ENCODE measurements at places on chromosomes 11 and 22.

DNA sequence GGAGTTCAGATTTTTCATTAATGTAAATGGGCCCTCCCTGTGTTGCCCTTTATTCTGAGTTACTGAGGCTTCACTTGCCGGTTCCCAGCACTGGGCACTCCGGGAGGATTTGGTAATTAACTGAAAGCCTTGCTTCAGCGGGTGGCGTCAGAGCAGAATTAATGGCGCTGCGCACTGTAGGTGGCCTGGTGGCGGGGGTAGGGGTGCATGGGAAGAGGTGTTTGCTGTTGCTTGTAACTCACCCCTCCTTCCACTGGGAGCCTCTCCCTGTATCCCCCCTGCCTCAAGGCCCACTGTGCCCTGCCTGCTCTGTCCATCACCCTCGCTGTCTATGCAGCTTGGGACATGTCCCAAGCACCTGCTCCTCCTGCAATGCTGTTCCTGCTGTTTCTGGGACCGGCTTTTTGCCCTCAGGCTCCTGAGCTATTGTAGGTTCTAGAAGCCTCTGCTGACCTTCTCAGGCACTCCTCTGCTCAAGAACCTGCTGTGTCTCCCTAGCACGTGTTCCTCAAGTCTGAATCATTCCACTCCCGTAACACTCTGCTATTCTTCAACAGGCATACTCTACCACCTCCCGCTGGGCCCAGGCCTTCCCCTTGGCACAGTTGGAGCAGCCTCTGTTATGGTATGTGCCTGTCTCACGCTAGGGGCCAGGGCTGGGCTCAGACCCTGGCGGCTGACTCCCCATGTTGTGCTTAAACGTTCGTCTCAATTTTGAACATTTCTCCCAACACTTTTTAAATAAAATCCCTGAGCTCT, 24.4 kb downstream of the ARHGAP8 start:
- no peak for DNase-seq

DNA sequence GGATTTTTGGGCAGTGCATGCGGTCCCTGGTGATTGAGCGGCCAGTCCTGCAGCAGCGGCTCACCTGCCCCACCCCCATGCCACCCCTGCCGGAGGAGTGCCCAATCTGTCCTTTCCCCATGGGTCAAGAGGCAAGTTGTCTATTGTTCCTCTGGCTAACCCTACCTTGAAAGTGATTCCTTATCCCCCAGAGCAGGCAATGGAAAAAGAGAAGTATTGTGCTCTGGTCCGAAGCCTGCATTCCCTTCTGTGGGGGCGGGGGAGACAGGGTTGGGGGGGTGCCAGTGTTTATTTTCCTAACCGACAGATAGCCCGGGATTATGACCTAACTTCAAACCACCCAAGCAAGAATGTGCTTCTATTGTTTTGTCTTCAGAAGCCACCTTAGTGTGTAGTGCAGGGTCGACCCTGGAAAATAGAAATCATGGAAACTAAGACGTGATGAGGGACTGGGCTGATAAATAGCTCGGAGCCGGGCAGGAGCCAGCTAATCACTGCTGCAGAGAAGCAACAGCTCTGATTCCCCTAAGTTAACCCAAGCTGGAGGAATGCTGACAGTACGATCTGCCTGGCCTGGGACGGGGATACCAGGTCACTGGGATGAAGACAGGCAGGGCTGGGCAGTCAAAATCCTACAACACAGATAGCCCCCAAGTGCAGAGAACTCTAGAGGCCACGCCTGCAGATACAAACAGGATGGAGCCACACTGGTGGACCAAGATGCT, 38.7 kb upstream of the ATXN10 start:
- no peak for DNase-seq

DNA sequence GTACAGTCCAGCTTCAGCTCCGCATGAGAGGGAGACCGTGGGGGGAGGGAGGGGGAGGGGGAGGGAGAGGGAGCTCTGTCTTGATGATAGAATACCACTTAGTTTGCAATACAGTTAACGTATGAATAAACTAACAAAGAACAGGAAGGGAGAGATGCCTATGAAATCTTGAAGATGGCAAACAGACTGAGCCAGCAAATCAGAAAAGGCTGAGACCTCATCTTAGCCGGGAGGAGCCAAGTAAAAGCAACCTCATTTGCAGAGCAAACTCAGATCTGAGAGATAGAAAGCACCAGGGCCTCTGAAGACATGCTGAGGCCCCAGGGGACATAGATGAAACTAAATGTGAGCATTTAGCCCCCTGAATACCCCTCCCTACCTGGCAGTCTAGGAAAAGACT, 23.0 kb downstream of the APLP2 start:
- no peak for DNase-seq

- no peak for DNase-seq
Measured at GRCh38 chr11:2991452-2992233, 486 bp downstream of the NAP1L4 start.

GRCh38 chr22:28951530-28951929, 68.2 kb downstream of the ZNRF3 start:
- no peak for DNase-seq

DNA sequence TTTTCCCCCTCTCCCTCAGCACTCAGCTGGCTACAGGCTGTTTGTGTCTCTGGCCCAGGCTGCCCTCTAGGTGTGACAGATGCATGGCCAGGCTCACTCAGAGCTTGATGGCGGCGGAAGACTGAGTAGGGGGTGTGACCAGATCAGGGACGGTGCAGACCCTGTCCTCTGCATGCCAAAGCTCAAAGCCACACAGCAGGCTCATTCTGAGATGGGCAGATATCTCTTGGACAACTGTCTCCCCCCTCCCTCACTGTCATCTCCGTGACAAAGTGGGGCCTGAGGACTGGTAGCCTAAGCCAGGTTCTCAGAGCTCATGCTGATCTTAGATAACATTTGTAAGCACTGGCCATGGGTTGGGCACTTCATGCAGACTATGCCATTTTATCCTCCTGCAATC, 231.3 kb downstream of the DSCAML1 start:
- no peak for DNase-seq

- DNase-seq = no peak
Measured at GRCh38 chr11:44725757-44726282, 942 bp upstream of the TSPAN18 start.

GRCh38 chr11:77558380-77558779, 31.4 kb upstream of the AQP11 start:
- no peak for DNase-seq

DNA sequence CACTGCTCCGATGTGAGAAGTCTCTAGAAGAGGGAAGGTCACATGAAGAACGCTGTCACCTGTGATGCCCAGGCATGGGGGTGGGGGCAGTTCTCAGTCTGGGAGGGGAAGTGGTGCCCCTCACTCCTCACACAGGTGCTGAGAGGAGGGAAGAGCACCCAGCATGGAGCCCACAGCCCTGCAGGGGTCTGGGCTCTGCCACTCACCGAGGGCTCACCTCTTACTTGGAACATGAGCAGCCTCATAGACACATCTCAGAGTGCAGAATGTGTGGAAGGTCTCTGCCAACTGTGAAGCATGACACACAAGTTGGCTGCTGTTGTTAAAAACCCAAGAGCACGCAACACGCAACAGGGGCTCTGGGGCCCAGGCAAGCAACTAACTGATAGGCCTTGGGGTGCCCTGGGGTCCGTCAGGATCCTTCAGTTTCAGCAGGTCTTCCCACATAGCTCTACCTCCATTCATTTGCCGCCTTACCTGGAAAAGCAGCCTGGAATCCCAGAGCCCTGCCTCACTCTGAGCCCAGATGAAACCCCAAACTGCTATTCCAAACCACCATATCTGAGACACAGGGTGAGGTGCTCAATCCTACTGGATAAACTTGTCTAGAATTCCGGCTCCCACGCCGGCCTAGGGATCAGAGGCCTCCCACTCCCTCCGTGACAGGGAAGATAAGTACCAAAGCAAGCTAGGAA, 17.5 kb upstream of the TMPRSS4 start:
- no peak for DNase-seq

GRCh38 chr11:68461575-68461917, 994 bp downstream of the PPP6R3 start:
- DNase-seq = no peak

DNA sequence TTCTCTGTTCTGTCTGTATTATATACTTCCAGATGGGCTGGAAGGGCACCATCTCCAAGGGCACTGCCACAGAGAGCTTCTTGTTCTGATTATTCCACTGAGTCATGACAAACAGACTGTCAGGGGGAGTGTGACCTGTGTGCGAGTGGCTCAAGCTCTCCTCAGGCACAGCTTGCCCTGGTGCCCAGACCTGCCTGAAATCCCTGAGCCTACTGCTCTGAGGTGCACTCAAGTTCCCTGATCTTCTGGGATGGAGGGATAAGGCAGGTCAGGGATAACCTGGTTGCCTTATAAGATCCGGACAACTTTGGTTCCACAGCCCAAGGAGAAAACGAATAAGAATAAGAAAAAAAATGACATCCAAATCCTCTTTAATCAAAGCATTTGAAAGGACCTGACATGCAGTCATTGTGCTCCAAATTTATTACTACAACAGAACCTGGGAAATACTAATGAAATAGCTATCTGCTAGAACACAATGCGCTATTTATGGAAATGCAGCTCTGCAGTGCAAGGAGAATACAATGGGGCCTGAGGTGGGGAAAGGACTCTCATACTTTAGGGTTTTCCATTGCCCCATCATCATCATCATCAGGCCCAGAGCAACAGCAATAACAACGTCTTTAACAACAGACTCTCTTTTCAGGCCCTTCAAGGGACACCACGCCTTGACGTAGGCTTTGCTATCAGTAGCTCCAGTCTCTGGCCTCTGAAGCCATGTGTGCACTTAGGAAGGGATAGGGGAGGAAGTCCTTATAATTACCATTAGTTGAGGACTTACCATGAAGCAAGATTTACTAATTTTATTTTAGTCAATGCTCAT, 217.1 kb upstream of the KIRREL3 start:
- DNase-seq = no peak

DNA sequence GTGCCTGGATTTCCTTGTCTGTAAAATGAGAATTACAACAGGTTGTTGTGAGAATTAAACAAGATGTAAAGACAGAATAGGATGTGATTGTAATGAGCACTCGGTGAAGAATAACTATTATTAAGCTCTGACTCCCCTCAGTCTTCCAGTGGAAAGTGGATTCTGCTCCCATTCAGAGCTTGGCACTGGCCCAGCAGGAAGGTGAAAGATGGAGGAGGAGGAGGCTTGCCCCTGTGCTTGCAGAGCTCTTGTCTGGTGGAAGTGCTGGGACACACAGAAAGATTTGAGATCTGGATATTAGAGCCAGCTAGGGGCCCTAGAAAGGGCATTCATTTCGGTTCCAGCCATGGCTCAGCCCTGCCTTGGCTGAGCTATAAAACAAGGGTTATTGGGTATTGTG, 28.2 kb downstream of the PHLDB1 start:
- DNase-seq = no peak

GRCh38 chr11:2127482-2128129, 11.6 kb downstream of the IGF2 start:
- DNase-seq = no peak

GRCh38 chr22:45686004-45686403, 14.4 kb downstream of the ATXN10 start:
- DNase-seq = no peak

GRCh38 chr11:84044706-84045105, 758.5 kb upstream of the CCDC90B start:
- DNase-seq = no peak

- DNase-seq = no peak
Measured at GRCh38 chr22:50516891-50517290, 8.5 kb downstream of the SCO2 start.

DNA sequence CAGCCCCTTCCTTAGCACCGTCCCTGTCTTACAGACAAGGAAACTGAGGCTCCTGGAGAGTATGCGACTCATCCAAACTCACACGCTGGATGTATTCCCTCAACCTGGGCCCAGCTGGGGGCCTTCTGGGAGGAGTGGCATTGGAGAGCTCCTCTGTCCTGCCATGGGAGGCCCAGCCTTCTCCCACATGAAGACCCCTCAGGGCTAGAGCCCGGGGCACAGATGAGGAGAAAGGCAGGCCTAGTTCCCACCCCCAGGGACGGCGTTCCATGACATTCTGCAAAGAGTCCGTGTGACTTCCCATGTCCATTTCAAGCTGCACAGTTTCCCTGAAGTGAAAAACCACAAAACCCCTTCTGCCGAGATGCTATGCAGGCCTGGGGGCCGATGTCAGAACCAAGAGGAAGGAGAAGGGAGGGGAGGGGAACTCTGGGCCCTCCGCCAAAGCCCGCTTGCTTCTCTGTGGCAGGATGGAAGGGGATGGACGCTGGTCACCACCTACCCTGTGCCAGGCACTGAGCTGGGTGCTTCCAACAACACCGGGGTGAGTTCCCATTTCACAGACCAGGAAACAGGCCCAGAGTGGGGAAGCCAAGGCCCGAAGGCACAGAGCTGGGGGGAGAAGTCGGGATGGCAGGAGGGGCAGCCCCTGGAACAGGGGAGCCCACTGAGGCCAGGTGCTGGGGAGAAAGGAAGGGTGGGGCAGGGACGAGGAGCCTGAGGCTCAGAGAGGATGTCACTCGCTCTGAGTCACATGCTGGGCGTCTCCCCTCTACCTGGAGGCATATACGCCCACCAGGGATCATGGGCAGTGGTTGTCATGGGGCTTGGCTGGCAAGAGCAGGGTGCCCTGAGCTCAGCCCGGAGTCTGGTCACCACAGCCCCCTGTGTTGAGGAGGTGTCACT, 15.7 kb downstream of the RAC2 start:
- DNase-seq = no peak

DNA sequence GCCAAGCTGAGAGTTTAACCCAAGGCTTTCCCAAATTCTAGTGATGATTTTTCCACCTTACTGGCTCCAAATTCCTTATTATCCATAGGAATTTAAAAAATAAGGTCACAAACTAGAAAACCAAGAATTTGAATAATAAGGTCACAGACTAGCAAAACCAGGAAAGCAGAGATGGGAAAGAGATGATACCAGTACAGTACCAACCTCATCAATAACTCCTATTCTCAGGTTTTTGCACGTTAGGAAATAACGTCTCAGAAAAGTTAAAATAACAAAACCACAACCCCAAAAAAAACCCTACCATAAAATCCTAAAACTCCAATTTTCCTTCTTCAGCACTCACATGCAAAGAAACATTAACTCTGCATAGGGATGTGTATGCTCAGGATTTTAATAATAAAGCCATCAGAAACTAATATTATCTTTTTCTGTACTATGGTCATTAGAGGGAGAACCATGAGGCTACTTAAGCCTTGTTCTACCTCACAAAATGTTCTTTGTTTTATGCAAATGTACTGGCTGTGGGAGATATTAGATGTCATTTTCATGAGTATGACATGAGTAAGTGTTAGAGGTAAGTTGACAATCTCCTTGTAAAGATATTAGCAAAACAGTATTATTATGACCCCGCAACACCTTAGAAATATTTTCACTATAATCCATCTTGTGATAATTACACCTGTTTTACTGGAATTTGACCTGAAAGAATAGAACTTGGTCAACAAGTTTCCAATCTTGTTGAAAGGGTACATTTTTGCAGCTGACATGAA, 16.1 kb upstream of the EED start:
- no peak for DNase-seq
